Neuronal stem cell (in vitro differentiated cells): ENCODE measurements at places on chromosomes 6 and 20.

DNA sequence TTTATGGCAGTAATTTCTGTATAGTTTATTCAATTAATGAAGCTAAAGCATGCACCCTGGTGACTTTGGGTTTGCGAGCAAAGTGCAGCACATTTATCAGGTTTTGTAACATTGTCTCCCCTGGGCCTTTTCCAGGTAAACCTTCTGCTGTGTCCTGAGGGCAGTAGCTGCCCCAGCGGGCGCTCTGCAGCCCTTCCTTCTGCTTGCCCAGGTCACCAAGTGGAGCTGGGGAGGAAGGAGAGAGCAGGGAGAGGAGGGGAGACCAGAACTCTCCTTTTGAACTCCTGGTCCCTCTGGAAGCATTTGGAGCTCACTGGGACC, 145.6 kb downstream of the DLL1 start:
- DNase-seq, result no peak

- DNase-seq, result no peak
These were observed 2.7 kb downstream of the SRF start for GRCh38 chr6:43173591-43174262.

- no peak for DNase-seq
These were observed 270.0 kb upstream of the ZFP64 start for GRCh38 chr20:52461582-52461981.

- DNase-seq, result no peak
These were observed 39.2 kb downstream of the PSMG4 start for GRCh38 chr6:3297909-3298308.

GRCh38 chr6:2734488-2735166, 16.1 kb downstream of the MYLK4 start:
- no peak for DNase-seq

GRCh38 chr6:106360989-106361430, 493 bp downstream of the CRYBG1 start:
- peak; percentile 6 for DNase-seq

GRCh38 chr6:167552258-167552630, 227.4 kb downstream of the TTLL2 start:
- DNase-seq, result no peak

DNA sequence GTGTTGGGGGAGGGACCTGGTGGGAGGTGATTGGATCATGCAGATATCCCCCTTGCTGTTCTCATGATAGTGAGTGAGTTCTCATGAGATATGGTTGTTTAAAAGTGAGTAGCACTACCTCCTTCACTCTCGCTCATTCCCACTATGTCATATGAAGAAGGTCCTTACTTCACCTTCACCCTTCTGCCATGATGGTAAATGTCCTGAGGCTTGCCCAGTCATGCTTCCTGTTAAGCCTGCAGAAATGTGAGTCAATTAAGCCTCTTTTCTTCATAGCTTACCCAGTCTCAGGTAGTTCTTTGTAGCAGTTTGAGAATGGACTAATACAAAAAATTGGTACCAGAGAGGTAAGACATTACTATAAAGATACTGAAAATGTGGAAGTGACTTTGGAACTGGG, 425.9 kb downstream of the HTR1B start:
- DNase-seq, result no peak

DNA sequence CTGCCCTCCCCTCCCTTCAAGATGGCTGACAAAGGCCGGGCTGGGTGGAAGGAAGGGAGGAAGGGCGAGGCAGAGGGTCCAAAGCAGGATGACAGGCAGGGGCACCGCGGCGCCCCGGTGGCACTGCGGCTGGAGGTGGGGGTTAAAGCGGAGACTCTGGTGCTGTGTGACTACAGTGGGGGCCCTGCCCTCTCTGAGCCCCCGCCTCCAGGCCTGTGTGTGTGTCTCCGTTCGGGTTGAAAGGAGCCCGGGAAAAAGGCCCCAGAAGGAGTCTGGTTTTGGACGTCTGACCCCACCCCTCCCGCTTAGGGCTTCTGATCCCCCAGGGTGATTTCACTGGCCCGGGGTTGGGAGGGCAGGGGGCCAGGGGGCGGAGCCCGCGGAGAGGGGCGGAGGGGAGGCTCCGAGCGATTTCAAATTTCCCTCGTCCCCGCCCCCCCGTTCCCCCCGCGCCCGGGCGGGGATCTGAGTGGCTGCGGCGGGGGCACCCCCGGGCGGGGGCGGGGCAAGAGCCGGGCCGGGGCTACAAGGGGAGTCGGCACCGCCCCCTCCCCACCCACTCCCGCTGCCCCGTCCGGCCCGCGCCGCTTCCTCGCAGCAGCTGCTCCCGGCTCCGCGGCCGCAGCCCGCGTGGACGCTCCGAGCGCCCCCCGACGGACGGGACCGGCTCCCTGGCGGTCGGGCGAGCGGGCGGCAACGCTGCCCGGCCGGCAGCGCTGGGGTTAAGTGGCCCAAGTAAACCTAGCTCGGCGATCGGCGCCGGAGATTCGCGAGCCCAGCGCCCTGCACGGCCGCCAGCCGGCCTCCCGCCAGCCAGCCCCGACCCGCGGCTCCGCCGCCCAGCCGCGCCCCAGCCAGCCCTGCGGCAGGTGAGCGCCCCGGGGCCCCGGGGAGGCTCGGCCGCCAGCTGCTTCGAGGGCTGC, at the start of gene DNMT3B:
Gene DNMT3B, plus strand, starts transcription at position 555 of the 923 bp plus-strand sequence. CDS start 17,939 bp downstream, outside the sequence.
- peak; percentile 91 for DNase-seq

- no peak for DNase-seq
These were observed 342.2 kb upstream of the NT5E start for GRCh38 chr6:85107701-85108100.

GRCh38 chr20:24744747-24745146, 204.3 kb upstream of the CST7 start:
- DNase-seq, result no peak
